Caco-2 (cell line): ENCODE measurements at places on chromosomes 13 and 19.

DNA sequence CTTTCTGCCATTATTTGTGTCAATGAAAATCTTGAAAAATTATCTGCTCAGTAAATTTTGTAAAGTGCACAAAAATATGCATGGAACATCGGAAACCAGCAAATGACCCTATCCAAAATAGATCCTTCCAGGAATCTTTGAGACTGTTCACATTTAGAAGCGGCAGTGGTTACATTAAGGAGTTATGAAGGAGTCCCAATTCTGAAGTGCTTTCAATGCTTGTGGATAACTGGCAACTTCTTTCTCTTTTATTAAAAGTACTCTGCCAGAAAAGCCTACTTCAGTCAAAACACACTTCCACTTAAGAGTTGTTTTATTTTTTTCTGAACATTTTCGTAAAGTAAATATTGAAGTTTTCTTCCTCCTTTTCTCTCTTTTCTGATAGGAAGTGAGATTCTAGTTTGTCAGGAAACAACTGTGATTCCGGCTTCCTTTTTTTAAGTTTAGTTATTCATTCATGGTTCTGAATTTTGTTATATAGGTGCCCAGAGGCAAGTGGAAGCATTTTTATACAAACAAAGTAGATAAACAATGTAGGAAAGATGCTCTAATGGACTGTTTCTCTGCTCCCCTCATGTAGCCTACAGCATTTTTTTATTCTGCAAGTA lies 83.5 kb downstream of the PCDH9 start:
- no peak for DNase-seq

GRCh38 chr13:73622381-73622780 lies 511.8 kb downstream of the KLF12 start:
- DNase-seq, result no peak

DNA sequence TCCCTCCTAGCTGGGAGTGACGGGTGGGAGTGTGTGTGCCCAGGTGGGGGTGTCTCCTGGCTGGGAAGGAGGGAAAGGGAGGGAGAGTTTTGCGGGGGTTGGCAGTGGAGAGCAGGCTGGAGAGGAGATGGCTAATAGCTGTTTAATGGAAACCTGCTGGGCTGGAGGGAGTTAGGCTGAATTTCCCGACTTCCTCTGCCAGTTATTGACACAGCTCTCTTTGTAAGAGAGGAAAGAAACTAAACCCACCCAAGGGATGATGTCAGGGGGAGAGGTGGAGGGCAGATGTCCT lies 10.2 kb upstream of the ILF3 start:
- no peak for DNase-seq

- no peak for DNase-seq
Observed at GRCh38 chr19:29624489-29625185, 18.6 kb downstream of the POP4 start.

GRCh38 chr19:41883463-41883820 lies 458 bp downstream of the ARHGEF1 start:
- no peak for DNase-seq
